ENCODE measurements at places on chromosomes 12 and 14.

GRCh38 chr12:8078916-8079315, 3.2 kb upstream of the NECAP1 start:
- no peak for DNase-seq

DNA sequence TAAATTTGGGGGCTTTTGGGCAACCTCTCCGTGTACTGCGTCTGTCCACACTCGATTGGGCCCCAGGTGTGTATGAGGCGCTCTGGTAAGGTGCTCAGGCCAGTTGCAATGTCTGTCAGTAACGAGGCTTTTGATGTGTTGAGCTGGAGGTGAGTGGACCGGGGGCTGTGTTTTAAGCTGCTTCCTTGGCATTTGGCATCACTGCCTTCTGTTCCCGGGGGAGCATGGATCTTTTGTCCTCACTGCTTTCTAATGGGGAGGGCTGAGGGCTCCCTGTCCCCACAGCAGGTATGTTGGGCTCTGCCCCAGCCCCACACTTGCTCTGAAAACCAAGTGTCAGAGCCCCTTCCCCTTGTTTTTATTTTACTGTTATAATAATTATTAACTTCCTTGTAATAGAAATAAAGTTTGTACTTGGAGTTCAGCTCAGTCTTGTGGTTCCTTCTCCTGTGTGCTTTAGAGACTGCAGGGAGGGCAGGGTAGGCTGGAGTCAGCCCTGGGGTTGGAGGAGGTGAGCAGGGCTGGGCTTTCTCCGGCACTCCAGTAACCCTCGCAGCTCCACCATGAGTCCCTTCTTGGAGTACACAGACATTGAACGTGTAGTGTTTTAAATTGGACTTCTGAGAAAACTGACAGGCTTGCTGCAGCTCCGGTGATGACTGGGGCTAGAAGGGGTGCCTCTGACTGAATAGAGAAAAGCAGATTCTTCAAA, 28.0 kb downstream of the TRAFD1 start:
- no peak for DNase-seq

DNA sequence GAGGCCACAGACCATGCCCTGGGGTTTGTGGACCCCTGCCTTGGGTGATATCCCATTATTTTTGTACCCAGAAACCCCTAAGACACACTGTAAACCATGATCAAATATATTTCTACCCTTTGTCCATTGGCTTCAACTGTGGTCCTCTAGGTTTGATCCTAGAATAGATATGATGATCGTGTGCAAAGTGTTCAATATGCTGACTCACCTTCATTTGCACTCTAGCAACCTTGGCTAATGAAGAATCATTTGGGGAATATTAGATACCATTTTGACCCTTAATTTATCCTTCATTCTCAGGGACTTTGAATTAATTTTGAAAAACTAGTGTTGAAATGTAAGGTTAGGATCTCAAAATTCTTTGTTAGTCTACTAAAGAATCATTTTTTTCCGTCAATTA, 73.1 kb upstream of the RAP1B start:
- no peak for DNase-seq

GRCh38 chr14:24399999-24400718, 1.4 kb downstream of the NYNRIN start:
- DNase-seq, result no peak

DNA sequence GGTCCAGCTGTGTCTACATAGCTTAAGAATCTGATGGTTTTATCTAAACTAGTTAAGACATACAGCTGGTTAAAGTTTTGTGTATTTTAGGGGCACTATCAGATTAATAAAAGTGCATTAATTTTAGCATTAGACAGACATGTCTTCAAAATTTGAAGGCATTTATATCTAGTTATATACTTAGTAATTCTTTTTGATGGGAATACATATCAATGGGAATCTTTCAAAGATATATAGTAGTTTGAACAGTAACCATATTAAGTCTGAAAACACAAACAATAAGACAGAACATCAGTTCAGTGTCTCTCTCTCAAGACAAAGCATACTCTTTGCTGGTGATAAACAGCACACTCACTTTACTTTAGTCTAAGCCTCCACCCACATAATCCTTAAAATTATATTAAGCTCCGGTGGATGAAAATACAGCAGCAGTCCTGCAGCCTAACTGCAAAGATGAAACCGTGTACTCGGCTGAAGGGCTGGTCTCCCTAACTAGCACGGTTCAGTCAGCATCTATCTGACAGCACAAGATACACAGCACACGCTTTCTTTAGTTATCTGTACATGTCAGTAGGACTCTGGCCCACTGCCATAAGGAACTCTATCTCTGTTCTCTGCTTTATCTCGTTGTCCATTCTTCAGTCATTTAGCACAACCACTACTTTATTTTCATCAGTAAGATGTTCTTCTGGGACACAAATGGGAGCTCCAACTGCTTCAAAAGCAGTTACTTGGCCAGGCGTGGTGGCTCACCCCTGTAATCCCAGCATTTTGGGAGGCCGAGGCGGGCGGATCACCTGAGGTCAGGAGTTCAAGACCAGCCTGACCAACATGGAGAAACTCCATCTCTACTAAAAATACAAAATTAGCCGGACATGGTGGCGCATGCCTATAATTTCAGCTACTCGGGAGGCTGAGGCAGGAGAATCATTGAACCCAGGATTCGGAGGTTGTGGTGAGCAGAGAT, 80.5 kb downstream of the MED13L start:
- no peak for DNase-seq

- DNase-seq, result no peak
These were observed 45.2 kb downstream of the PCNX1 start for GRCh38 chr14:70952485-70952884.

DNA sequence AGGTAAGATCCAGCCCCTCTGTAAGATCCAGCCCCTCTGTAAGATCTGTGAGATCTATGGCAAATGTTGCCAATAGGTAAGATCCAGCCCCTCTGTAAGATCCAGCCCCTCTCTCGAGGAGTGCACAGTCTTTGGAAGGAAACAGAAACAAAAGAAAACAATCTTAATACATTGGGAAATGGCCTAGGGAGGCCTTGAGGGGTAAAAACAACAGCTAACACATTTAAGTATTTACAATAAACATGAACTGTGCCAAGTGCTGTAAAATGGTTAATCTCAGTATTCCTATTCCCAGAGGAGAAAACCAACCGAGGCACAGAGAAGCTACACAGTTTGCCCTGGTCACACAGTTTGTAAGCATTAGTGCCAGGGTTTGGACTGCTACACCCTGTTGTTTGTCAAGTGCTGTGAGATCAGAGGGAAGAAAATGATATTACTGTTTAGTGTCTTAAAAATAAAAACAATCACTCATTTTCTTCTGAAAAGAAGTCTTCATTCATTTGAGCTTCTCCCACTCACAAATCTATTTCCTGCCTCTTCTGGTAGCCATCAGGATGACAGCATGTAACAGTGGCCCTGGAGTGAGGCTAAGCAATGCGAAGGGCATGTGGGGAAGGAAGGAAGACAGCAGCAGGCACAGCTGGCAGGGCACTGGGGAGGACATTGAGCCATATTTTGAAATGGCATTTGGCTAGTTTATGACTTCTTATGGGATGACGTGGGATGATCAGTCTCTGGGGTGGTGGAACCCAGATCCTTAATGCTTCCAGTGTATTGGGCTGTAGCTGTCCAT, 118.7 kb upstream of the PTPRQ start:
- no peak for DNase-seq

DNA sequence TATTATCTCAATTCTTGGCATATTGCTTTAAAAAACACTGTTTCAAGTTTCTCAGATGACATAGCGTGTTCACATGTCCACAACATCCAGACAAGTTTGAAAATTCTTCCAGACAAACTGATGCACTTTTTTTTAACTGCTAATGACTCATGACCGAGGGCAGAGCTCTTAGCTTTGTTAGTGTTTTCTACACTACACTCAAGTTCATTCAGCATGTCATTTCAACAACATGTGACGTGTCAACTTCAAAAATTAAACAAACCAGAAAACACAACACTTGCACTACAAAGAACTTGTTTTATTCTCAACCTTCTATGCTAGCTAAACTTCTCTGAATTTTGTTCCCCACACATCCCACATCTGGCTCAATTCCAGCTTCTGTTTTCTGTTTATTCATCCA, 1186.3 kb upstream of the FLRT2 start:
- DNase-seq, result no peak

DNA sequence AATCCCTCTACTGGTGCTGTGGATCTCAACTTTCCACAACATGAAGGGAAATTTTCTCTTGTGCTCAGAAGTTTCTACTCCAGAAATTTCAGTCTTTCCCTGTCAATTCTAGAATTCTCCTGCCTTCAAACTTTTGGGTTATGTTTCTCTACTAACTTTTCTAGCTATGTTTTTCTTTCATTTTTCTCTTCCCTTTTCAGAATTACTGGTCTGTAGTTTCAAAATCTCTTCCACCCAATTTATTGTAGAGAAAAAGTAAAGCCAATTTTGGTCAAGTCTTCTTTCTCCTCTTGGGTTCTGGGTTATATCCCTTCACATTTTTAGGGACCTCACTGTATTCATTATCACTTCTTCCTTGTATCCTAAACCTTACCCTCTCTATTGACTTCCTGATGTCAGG, 18.9 kb downstream of the CNTN1 start:
- DNase-seq, result no peak

GRCh38 chr12:59699421-59700152, 103.8 kb downstream of the SLC16A7 start:
- no peak for DNase-seq

GRCh38 chr12:86660488-86661147, 404.4 kb upstream of the MGAT4C start:
- DNase-seq, result no peak

GRCh38 chr14:55724736-55725135, 144.7 kb downstream of the KTN1 start:
- DNase-seq, result no peak

DNA sequence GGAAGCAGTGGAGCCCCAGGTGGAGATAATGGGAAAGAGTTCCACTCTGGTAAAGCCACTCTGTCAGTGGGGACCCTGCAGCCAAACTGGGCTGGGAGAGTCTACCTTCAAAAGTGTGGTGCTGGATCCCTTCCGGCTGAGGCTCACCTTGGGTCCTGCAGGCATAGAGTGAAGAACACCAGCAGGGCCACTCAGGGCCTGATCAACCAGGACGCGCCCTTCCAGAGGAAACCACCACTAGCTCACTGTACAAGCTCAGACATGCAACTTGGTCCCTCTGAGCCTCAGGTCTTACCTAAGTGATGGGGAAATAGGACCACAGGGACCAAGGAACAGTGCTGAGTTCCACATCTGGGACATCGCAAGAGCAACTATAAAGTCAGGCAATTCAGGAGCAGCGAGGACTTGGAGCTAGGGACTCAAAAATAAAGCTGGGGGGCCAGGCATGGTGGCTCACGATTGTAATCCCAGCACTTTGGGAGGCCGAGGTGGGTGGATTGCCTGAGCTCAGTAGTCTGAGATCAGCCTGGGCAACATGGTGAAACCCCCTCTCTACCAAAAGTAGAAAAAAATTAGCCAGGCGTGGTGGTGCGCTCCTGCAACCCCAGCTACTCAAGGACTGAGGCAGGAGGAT, 5.9 kb upstream of the PRPH start:
- no peak for DNase-seq

DNA sequence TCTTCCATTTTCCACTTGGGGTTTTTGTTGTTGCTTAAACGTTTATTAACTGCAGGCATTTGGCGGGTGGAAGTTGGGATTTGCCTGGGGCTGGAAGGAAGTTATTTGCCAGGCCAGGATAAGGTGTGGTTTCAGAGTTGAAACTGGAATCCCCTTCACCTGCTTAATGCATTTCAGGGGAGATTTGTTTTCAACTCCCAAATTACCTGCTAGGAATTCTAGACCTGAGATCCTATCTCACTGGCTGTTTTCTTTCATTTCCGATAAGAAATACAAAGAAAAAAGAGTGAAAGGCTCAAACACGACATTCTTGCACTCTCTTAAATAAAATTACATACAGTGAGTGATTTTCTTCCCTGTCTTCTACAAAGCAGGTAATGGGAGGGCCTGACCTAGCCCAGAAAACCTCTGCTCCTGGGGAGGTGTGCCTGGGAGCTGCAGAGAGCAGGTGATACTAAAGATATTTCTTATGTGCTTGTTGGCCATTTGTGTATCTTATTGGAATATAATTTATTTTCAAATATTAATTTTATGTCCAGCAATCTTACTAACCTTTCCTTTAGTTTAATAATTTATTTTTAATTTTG, 278.2 kb downstream of the ZFP36L1 start:
- no peak for DNase-seq

DNA sequence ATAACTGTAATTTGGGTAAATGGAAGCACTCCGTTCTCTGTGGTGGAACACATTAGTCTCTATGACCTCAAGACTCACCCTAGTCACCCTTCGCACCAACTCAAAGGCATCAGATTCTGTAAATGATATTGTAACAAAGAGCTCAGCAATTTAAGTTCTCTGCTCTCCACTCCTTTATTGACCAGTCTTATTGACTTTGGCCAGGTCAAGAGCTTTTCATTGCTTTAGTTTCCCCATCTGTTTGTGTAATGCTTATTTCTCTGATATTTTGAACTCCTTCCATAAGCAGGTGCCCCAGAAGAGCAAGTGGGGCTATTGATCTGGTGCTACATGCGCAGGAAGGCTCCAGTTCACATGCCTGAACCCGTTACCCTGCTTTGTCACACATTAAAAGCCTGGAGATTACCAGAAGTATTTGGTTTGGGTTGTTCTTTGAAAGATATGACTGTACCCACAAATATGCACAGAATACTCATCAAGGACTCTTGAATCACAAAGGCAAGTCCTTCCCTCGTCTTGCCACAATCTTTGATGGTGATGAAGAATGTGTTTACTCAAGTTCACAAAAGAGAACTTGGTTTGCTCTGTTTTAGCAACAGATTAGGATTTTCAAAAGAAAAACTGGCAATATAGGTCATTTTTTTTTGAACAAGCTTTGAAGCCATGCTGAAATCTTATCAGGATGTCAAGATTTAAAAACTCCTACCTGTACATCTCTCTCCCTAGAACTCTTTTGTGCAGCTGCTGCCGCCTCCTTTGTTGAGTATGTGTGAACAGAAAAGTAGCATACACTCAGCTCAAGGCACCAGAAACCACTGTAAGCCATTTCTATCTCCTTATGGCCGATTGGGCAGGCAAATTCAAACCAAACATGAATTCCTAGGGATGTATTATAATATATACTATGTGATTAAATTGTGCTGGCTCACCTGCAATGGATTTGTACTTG, 193.9 kb downstream of the BCAT1 start:
- no peak for DNase-seq

- no peak for DNase-seq
These were observed 52.0 kb downstream of the RNF34 start for GRCh38 chr12:121451961-121452339.

GRCh38 chr12:47360771-47361388, 281.1 kb upstream of the AMIGO2 start:
- no peak for DNase-seq

DNA sequence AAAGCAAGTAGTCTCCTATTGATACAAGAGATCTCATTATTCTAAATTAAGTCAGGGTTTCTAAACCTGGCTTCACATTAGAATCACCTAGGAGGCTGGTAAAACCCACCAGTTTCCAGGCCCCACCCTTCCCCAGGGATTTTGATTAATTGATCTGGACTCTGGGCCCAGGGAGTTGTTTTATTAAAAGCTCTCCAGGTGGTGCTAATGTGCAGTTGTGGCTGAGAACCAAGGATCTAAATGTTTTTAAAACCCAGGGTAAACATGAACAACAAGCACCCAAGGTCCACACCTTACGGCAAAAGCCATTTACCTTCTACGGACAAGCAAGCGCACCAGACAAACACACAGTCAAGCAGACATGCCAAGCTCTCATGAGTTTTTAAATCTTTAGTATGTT, 73.9 kb downstream of the SLC2A13 start:
- DNase-seq, result no peak

Measured in anterior cingulate cortex (tissue), 58 donors.